ENCODE measurements at places on chromosomes 5 and 9. TPM values are rescaled to one million over a fixed set of nuclear protein-coding genes. Genes with fewer than 3 reads are reported as not detected.

The MPDZ gene
- total RNA-seq: 58.5 TPM

The FYB1 gene
- total RNA-seq: not detected

The HEMGN gene
- total RNA-seq: not detected

The TMEM232 gene
- total RNA-seq: 0.67 TPM

The CARD19 gene
- 90.8 TPM for total RNA-seq

The ATOX1 gene
- 88.5 TPM for total RNA-seq

The PCDHA3 gene
- under 0.01 TPM for total RNA-seq

The FCN2 gene
- total RNA-seq: not detected

The OR13D1 gene
- total RNA-seq: not detected
